Stimulated activated CD4-positive, alpha-beta T cell treated with anti-CD3 and anti-CD28 coated beads, Interleukin-4, amount 100 ng/mL, for 4 hours (primary cell): ENCODE measurements at places on chromosomes 2 and 18.

DNA sequence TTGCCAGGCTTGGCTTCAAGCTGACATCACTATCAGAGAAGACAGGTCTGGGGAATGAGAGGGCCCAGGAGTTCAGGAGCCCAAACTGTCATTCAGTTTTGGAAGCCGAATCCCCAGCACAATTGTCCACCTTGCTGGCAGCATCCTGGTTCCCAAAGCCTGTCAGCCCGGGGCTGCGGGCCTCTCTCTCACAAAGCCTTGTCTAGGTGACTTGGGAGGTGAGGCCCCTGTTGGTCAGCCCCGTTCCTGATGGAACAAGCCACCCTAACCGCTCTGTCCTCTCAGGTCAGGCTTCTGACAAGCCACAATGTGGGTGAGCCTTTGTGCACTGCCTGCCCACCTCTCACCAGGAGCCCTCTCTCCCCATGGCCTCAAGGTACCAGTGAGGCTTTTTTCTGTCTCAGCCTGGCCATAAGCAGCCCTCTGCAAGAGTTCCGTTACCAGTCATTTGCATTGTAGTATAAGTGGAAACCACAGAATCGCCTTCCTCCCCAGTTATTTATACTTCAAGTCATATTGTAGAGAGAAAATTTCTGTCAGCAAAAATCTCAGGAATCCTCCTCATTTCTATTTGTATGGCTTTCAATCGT lies 100.6 kb downstream of the MSH2 start:
- DNase-seq = no peak

GRCh38 chr2:140808820-140809219 lies 1322.0 kb downstream of the LRP1B start:
- DNase-seq = no peak

DNA sequence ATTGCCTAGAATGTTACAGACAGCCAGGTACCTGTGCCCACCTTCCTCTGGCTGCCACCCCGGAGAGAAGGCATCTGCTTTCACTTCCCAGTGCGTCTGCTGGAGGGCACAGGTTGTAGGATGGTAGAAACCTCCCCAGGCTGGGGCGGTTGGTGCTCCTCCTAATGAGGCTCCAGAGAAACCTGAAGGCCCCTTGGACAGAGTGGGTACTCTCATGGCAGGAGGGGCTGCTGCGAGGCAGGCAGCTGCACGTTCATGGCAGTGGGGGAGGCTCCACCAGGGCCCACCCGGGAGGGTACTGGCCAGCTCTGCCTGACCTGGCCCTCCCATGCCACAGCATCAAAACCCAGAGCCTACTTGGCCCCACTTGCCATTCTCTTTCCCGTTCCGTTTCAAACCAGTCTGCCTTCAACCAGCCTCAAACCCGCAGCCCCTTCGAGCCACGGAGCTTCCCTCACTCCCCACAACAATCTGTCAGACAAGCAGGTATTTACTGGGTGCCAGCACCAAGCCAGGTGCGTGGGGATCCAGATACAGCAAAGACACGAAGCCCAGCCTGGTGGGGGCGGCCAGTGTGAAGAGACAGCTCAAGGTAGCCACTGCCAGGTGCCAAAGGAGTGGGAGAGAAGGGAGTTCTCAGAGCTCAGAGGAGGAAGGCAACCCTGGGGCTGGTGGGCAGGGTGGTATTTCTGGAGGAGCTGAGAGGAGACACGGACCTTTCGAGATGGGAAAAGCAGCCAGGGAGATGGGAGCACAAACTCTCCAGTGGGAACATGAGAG lies 229.6 kb downstream of the LOXHD1 start:
- no peak for DNase-seq

GRCh38 chr18:25061395-25061794 lies 290.6 kb downstream of the ZNF521 start:
- no peak for DNase-seq

DNA sequence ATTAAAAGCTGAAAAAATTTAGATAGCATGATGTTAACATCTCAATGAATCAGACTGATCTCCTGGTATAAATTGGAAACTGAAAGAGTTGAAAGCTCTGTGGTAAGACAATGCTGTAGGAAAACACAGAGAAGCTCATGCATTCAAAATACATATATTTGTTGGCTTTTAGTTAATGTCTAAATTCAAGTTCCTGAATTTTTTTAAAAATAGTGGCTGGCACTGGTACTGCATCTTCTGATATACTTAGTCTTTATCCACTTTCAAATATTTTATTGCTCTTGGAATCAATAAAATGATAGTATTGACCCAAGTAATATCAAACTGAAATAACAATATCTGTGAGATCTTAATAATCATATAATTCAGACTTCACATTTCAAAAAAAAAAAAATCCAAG lies 151.4 kb upstream of the FIGN start:
- DNase-seq = no peak

DNA sequence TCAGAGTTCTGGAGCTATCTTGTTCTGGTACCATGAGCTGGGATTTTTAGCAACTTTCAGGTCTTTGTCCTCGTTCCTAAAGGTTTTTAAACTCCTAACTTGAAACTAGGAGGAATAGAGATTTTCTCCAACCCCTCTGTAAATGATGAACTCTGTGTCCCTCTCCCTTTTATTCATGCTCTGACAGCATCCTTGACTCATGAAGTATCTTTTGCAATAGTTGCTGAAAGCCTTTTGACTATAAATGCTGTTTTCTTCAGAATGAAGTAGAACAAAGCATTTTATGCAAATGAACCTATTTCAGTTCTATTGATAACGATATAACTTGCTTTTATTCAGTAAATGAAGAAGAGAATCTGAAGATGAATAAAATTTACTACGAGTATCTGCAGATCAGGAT lies 17.0 kb upstream of the MAPRE2 start:
- DNase-seq = no peak

GRCh38 chr2:241111440-241111805 lies 9.3 kb upstream of the MTERF4 start:
- DNase-seq = no peak

DNA sequence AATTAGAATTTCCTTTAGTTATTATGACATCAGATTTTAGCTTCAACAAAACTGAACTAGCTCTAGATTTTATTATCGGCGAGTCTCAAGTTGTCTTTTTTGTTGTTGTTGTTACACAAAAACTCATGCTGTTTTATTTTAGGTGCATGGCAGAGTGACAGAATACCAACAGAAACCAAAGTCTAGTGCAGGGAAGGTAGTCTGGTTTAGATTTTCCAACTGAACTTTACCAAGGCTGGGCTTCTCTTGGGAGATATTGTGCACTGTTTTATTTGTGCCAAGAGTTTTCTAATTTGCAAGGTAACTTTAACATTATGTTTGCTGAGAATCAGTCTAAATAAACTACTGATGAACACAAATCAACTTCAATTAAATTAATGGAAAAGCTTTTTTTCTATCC lies 43.6 kb upstream of the RASGRP3 start:
- no peak for DNase-seq

DNA sequence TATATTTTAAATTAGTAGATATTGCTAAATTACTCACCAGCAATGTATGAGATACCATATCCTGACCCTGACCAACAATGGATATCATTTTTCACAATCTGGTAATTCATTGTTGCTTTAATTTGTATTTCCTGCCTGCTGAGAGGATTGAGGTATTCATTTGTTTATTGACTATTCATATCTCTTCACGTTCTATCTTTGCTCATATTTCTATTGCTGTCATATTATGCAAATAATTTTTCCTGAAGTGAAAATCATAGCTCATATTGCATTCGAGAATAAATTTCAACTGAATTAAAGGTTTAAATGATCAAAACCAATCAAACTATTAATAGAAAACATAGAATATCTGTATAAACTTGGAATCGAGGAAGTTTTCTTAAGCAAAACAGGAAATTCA lies 31.0 kb downstream of the INO80D start:
- no peak for DNase-seq

DNA sequence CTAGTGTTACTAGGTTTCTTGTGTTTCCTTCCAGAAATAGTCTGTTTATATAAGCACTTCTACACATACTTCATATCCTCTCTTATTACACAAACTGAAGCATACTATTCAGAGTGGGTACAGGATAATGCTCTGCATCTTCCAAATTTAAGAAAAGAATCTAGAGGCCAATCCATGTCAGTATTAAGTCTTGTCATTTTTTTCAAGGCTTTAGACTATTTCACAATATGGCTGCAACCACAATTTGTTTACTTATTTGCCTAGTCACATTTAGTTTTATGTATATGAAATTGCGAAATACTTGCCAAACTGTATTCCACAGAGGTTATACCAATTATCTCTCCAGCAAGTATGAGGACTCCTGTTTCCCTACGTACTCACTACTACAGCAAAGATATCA lies 27.9 kb downstream of the IWS1 start:
- no peak for DNase-seq

DNA sequence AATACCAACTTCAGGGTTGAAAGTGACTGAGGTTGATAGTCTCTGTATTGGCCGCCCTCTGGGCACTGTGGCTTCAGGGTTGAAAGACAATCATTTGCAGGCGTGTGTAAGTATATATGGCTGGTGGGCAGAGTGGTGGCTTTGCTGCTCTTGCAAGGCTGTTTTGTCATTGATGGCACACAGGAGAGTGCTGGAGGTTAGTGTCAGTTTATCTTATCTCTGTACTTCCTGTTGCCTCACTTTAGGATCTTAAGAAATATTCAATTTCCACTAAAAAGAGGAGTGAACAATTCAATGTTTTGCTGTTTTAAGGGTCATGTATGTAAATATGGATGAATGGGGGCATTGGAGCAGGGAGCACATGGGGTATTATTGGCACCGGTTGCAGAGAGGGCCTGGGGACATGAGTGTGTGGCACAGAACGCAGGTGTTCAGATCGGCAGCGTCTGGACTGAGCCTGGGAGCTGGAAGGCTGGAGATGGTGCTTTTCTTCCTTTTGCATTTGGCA lies 51.5 kb downstream of the NCK2 start:
- no peak for DNase-seq

- no peak for DNase-seq
Observed at GRCh38 chr2:69734854-69735544, 6.9 kb upstream of the ANXA4 start.

DNA sequence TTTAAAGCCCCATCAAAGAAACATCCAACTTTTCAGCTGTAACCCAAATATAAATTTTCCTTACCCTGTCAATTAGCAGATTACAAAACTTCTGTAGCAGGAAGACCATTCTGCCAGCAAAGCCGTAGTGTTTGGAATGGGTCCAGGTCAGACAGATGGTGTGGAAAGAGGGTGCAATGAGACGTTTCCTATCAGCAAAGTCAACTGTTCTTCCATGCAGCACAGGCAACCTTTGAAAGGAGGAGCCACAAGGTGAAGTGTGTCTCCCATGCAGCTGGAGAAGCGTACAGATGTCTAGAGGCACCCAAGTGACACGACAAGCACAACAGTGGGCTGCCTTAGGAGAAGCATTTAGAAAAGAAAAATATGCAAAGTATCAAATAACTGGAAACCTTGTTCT lies 83.7 kb downstream of the SP3 start:
- no peak for DNase-seq

GRCh38 chr2:56008661-56009431 lies 85.3 kb upstream of the EFEMP1 start:
- DNase-seq = no peak

- DNase-seq = no peak
Observed at GRCh38 chr18:49751427-49752094, 61.8 kb downstream of the ACAA2 start.

DNA sequence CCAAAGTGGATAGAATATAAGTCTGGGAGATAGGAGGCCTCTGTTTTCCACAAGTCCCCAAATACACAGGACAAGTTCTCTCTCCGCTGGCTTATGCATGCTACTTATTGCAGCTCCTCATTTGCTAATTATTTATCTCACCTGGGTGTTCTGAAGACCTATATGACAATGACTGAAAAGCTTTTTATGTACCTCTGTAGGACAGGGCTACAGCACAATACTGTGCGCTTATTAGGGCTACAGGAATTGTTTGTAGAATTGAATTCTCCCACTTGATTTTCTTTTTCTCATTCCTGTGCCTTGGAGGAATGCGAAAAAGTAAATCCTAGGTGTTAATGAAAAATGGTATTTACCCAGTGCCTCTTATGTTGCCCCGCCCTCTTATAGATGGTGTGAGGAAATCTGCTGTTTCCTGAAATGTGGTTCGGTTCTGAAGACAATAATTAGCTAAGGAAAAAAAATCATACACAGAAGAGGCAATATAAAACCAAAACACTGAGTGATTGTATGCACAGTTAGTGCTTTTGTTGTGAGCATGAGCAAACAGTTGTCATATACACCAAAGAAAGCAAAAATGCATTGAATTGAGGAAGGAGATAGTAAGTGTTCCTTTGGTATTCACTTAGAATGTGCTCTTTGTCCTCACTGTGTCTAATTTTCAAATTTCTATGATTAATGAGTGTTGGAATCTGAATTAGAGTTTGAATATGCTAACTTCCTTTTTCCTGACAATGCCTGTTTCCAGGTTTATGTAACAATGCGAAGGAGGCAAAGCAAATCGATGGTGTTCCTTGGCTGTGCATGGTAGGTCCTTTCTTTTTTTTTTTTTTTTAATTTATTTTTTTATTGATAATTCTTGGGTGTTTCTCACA lies 78.7 kb upstream of the PNPT1 start:
- no peak for DNase-seq

GRCh38 chr2:147595200-147595599 lies 249.6 kb upstream of the ACVR2A start:
- no peak for DNase-seq

- DNase-seq = no peak
Observed at GRCh38 chr2:149064365-149064841, 25.9 kb downstream of the LYPD6B start.

DNA sequence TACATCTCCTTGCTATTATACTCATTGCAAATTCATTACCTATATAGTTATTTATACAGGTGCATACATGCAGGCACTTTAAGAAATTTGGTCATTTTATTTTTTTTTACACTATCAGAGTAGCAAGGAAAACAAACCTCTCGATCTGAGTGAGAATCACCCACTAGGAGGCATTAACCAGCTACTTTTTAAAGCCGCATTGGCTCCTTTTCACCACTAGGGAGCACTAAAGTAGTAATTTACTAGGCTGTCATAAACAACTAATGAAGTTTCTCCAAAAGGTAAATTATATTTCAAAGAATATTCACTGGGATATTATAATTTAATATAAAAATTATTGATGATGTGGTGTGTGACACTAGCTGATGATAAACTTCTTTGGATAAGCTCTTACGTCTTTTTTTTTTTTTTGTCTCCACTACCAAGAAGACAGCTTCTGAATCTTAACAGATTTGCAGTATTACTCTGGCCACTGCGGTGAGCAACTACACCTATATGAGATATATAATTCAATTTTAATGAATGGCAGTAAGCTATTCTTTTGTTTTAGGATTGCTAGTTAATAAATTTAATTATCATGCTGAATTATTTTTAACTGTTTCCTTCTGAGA lies 101.9 kb downstream of the NOL4 start:
- DNase-seq = no peak

- no peak for DNase-seq
Observed at GRCh38 chr18:22550366-22550765, 132.7 kb upstream of the CTAGE1 start.

GRCh38 chr2:191128172-191128910 lies 22.5 kb downstream of the STAT4 start:
- DNase-seq = no peak

GRCh38 chr2:2547451-2547850 lies 216.4 kb upstream of the MYT1L start:
- no peak for DNase-seq
